ENCODE measurements at places on chromosomes 11 and 22.
A peak's percentile ranks its signal among the peaks of the same experiment; 100 is the strongest.

DNA sequence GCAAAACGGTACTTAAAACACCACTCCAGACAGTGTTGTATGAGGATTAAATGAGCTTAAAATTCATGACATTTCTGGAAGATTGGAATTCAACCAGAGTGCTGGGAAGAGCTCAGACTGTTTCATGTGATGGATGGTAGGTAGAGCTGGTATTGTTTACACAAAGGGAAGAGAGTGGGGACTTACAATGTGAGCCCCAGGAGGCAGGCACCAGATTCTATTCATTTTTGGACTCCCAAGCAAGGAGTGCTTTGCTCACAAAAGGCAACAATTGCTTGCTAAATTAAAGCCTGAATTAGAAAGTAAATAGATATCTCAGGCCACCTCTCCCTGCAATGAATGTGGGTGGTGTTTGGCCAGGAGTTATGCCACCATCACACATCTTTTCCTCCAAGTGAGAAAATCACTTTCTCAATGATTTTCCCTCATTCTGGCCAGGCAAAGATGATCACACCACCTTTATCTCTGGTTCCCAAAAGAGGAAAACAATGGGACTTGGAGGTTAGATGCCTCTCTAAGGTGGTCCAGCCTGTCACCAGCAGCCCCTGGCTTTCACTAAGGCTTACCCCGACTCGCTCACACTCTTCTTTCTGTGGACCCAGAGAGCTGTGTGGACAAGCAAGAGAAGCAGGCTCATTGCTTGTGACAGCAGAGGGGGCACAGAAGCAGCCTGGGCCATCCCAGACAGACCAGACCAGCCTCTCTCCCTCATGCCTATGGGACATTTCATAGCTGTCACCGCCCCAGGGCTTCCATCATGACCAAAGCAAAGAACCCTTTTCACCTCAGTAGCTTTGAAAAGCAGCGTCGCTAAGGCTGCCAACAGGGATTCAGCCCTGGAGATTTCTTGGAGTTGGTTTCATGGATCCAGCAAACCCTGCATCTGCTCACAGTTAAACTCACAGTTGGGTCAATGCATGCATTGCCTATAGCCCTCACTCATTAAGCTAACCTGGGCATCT lies 63.5 kb upstream of the DRD2 start:
- no peak for DNase-seq

GRCh38 chr11:92739041-92739440 lies 230.4 kb upstream of the MTNR1B start:
- DNase-seq, result no peak

- DNase-seq, result no peak
Observed at GRCh38 chr22:43473031-43473430, 61.2 kb downstream of the MPPED1 start.

GRCh38 chr11:61756452-61757212 lies 4.2 kb downstream of the MYRF start:
- no peak for DNase-seq

GRCh38 chr22:39839917-39840510 lies 53.5 kb downstream of the ENTHD1 start:
- DNase-seq, result no peak

DNA sequence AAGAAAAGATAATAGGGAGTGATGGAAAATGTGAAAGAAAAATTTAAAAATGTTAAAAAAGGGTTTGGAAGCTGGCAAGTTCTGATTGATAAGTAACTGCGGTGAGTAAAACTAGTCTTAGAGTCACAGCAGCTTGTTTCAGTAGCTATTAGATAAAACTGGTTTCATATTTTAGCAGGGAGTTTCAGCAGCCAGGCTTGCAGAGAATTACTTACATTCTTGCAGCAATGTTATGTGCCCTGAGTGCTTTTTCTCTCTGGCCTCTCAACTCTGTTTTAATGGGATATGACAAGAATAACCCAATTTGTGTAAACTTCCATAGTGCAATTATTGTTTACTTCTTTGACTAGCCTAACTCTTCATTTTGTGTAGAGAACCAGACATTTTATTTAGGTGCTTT lies 33.6 kb downstream of the PPME1 start:
- DNase-seq, result no peak

DNA sequence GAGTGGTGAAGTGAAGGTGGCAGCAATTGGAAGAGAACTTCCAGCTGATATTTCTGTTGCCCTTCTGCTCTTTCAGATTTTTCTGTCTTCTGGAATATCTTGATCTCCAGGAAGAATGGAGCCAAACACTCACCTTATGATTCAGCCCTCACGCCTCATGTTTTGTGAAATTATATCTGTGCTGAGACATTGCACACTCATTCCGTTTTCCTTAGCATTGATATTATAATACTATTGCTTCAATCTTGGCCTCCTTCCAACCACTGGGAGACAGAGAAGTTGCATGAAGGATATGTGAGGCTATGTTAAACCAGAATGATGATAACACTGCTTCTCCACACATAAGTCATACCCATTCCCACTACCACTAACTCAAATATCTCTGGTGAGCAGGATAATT lies 177.9 kb downstream of the ETS1 start:
- no peak for DNase-seq

- DNase-seq, result no peak
Observed at GRCh38 chr11:61888590-61888989, 2.8 kb downstream of the FADS3 start.

- no peak for DNase-seq
Observed at GRCh38 chr22:25351631-25352293, 132.3 kb downstream of the CRYBB2 start.

DNA sequence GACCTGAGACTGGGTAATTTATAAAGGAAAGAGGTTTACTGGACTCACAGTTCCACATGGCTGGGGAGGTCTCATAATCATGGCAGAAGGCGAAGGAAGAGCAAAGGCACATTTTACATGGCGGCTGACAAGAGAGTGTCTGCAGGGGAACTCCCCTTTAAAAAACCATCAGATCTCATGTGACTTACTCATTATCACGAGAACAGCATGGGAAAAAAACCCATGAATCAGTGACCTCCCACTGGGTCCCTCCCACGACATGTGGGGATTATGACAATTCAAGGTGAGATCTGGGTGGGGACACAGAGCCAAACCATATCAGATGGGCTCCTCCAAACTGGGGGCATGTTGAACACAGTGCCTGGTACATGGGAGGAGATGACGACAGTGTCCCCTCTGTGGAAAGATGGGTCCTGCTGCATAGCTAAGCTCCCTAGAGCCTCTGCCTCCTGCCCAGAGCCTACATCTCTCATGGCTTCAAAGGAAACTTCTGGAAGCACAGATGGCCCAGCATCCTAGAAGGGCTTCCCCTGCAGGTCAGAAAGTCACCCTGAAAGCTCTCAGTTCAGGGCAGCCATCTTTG lies 46.1 kb downstream of the MYEOV start:
- DNase-seq, result no peak

DNA sequence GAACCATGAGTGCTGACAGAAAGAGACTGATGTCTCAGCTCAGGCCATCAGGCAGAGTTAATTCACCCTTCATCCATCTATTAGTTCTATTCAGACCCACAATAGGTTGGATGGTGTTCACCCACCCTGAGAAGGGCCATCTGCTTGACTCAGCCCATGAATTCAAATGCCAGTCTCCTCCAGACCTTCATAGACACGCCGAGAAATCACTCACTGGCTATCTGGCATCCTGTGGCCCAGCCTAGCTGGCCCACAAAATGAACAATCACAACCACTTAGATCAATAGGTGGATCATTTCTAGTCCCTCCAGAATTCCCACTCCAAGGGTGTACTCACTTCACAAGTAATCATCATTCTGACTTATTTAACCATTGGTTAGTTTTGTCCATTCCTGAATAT lies 58.2 kb downstream of the MYEOV start:
- DNase-seq, result no peak

DNA sequence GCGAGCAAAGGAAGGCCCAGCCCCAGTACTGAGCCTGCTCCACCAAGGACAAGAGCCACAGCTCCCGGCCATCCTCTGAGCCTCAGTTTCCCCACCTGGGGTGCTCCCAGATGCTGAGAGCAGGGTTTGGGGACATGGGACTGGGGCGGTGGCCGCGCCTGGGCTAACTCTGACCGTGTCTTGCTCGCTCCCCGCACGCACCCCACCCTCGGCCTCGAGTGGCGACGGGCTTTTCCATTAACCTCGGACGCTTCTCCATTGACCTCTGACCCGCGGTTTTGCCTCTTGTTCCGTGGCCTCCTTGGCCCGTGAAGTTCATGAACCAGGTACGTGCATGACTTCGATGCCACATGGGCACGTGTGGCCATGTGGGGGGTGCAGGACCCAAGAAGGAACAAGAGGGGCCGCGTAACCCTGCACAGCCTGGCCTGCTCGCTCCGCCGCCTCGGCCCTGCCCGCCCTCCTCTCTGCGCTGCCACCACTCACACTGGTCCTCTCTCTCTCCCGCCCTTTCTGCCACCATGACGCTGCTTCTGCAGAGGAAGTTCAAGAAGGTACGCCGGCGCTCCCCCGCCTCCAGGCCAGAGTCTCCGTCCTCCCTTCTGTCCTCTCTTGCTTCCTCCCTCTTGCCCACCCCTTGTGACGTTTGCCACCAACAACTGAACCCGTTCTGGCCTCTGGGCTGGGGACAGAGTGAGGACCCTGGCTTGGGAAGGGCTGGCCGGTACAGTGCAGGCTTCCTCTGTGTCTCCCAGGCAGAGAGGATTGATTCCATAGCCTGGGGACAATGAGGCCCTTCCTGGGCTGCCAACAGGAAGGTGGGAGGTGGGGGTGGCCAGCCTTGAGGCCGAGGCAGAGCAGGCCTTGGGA lies 6.9 kb downstream of the TNNT3 start:
- DNase-seq, result no peak

DNA sequence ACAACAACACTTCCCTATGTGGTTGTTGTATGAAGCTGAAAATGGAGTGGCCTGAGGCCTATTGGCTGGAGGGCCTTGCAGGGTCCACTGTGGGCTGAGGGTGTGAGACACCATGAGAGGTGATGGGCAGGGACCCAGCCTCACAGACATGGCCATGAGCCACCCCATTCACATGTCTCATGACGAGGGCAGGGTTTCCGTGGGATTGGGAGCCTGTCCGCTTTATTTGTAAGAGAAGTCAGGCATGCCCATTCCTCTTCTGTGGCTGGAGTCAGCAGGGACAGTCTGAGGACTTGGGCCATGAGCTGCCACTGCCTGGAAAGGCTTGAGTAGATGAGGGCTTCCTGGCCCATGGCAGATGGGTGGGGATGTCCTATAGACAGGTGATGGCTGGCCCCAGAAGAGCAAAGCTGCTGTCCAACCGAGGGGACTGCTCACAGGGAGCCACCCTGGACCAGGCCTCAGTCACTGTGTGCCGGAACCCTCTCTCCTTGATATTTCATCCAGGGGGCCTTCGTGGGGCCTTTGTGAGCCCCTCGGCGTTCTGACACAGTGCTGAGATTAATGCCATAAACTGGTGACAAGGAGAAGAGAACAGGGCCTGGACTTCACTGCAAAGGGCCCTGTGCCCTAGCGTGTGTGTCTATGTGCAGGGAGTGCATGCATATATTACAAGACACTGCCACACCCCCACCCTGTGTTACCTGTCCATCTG lies 971.9 kb downstream of the BRD1 start:
- no peak for DNase-seq

- peak; percentile 77 for DNase-seq
Observed at GRCh38 chr11:113113801-113114704, 152.8 kb downstream of the NCAM1 start.

Measured in midbrain (tissue), 1 donor.